H7 (cell line): ENCODE measurements at places on chromosomes 4 and X.
A peak's percentile ranks its signal among the peaks of the same experiment; 100 is the strongest.

DNA sequence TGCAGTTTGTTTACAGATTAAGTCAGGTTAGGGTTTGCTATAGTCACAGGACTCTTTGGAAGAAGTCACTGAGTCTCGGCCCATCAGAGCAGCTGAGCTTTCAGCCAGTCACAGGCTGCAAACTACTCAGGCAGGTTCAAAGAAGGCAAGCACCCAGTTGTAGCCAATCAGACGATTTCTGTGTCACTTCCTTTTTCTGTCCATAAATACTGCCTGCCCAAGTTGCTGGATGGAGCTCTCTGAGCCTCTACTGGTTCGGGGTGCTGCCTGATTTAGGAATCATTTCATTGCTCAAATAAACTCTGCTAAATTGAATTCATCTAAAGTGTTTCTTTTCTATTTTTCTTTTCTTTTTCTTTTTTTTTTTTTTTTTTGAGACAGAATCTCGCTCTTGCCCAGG is 7.3 kb upstream of the SH3BP2 start:
- DNase-seq = no peak

- DNase-seq = no peak
These were observed 21.1 kb upstream of the PITX2 start for GRCh38 chr4:110644008-110644407.

DNA sequence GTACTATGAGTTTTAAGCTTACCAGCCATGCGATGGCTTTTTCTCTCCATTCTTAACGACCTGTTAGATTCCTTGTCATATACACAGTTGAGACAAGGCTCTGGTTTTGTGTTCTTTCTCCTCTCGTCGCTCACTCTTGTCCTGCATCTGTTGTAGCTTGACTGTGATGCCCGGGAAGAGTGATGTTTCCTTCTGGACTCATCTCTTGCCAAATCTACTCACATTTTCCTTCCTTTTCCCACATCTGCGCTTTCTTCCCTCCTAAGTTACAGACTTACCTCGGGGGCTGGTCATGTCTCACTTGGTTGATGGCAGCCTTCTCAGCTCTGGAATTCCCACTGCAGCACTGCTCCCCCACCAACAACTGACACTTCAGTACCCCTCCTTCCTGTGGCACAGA is 4.8 kb upstream of the MAP7D3 start:
- no peak for DNase-seq

DNA sequence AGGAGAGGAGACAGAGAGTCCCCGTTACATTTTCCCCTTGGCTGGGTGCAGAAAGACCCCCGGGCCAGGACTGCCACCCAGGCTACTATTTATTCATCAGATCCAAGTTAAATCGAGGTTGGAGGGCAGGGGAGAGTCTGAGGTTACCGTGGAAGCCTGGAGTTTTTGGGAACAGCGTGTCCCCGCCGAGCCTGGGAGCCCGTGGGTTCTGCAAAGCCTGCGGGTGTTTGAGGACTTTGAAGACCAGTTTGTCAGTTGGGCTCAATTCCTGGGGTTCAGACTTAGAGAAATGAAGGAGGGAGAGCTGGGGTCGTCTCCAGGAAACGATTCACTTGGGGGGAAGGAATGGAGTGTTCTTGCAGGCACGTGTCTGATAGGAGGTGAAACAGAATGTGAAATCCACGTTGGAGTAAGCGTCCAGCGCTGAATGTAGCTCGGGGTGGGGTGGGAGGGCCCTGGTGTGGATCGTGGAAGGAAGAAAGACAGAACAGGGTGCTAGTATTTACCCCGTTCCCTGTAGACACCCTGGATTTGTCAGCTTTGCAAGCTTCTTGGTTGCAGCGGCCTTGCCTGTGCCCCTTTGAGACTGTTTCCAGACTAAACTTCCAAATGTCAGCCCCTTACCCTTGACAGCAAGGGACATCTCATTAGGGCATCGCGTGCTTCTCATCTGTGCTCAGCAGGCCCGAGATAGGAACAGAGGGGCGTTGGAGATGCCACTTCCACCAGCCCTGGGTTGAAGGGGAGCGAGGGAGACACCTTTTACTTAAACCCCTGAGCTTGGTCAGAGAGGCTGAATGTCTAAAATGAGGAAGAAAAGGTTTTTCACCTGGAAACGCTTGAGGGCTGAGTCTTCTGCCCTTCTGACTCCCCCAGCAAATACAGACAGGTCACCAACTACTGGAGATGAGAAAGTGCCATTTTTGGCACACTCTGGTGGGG is 2.7 kb downstream of the SHOX start:
- DNase-seq = no peak

GRCh38 chrX:39204945-39205344 is 403.7 kb downstream of the MID1IP1 start:
- no peak for DNase-seq

DNA sequence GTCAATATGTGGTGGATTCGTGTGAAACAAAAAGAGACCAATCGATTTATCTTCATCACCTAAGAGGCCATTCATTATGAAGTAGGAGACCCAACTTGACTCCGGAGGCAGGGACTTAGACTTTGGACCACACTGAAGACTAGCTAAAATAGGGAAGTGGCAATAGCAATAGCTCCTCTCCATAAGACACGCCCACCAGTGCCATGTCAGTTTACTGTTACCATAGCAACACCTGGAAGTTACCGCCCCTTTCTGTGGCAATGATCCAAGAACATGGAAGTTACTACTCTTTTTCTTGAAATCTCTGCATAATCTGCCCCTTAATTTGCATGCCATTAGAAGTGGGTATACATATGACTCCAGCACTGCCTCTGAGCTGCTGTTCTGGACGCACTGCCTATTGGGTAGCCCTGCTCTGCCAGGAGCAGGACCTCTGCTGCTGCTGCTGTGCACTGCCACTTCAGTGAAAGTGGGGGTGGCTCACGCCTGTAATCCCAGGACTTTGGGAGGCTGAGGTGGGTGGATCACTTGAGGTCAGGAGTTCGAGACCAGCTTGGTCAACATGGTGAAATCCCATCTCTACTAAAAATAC is 163.2 kb downstream of the PRKX start:
- DNase-seq = no peak

GRCh38 chr4:39637221-39637585 is 1.5 kb downstream of the SMIM14 start:
- no peak for DNase-seq

DNA sequence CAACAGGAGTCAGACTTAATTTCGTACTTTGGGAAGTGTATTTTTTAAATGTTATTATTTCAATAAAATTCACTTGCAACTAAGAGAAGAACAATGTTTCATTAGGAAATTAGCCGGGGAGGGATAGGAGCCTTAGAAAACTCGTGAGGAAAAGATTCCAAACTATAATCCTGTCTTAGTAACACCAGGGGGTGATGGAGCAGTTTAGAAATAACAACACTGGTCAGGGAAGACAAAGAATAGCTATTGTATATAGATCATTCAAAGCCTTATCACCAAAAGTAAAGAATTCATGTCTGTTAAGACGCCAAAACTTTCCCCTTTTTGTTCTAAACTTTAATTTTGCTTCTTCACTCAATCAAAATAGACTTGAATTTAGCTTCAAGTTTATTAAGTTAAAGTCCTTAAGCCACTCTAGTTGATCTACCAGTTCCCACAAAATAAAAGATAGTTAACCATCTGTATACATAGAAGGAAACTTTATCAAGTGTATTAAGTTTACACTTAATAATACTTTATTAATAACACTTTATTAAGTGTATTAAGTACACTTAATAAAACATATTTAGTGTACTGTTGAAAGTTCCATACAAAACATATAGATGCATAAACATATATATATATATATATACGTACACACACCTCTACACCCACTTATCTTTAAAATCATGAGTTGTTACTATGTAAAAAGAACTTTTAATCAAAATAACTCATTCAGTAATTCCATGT is 60.5 kb downstream of the ARAP2 start:
- DNase-seq = no peak

DNA sequence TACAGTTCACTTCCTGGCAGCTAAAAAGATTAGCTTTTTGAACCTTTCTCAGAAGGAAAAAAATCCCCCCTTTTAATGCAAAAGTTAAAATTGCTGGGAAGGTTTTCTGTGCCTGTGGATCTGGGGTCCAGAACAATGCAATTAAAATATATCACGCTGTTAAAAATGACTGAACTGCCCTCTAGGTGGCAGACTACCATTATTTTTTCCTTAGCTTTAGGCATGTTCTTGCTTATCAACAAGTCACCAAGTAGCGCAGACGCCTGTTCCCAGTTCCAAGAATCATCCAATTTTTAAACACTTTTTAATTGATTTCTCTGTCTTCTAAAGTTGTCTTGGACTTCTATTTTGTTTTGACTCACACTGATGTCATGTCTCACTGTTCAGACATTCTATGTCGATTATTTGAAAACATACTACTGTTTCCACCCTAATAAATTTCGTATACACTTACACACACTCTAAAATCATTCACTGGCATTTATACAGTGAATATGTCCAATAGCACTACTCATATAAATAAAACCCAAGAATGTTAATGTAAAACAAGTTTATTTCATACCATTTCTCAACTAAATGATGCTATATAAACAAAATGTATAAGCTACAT is 661.6 kb downstream of the RAPGEF2 start:
- peak; percentile 50 for DNase-seq
